ENCODE measurements at places on chromosomes 2 and 18. TPM values are rescaled to one million over a fixed set of nuclear protein-coding genes. Genes with fewer than 3 reads are reported as not detected.

The RAB6D gene
- not detected for total RNA-seq

The SPATA3 gene
- total RNA-seq = not detected

The KIF1A gene
- 0.49 TPM for total RNA-seq

The TSPYL6 gene
- total RNA-seq = not detected

The DAPL1 gene
- not detected for total RNA-seq

The RAB12 gene
- 21.4 TPM for total RNA-seq

The VIL1 gene
- 2.8 TPM for total RNA-seq

The CRYGD gene
- not detected for total RNA-seq

The AKAIN1 gene
- total RNA-seq = not detected

The PAIP2B gene
- total RNA-seq = 10.3 TPM

The GNLY gene
- total RNA-seq = 0.92 TPM

The CRACDL gene
- 0.42 TPM for total RNA-seq

The UGT1A8 gene
- 0.57 TPM for total RNA-seq

DNA sequence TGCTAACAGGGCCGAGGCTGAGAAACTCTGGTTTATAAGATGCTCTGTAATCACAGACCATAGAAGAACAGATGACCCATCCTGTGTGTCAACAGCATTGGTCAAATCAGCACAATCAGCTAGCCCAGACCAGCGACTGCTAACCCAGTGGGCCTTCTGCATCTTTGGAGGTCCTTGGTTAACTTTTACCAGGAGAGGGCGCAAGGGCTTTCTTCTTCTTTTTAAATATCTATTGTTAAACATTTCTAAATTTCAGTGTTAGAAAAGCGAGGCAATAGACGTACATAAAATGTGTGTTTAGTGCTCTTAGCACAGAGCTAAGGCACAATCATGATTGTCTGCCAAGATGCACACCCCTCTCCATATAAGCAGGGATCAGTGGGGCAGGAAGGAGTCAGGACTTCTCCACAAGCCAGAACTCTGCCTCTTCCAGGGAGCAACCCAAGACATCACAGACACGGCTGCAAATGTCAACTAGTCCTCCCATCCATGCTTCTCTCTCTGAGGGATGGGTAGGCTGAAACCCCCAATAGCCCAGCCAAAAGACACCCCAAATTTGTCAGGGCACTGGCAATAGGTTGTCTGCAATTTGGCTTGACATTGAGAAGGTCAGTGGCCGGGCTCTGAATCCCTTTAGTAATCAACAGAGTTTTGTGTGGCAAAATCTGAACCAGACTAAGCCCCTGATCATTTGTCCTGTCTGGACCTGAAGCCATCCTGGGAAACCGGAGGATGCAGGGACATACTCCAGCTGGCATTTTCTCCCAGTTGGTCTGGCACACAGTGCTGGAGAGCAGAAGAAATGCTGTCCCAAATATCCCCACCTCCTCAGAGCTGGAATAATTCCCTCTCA lies 188.2 kb downstream of the BCL2 start:
- no peak for DNase-seq

GRCh38 chr2:61775956-61776570 lies 77.8 kb downstream of the FAM161A start:
- DNase-seq = no peak

DNA sequence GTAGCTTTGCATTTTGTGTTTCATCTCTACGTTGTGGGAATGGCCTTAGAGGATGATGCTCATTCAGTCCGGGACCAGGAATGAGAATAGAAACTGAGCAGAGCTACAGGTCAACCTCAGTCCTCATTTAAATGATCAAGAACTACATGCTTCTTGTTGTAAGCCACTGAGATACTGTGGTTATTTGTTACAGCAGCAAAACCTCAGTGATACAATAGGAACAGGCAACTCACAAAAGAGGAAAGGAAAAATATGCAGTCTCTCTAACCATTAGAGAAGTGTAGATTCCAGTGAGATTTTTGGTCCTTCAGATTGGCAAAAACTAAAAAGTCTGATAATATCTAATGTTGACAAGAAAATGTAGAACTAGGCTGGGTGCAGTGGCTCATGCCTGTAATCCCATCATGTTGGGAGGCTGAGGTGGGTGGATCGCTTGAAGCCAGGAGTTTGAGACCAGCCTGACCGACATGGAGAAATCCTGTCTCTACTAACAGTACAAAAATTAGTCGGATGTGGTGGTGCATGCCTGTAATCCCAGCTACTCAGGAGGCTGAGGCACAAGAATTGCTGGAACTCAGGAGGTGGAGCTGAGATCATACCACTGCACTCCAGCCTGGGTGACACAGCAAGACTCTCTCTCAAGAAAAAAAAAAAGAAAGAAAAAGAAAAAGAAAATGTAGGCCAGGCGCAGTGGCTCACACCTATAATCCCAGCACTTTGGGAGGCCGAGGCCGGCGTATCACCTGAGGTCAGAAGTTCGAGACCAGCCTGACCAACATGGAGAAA lies 13.3 kb downstream of the CHCHD5 start:
- DNase-seq = no peak

- no peak for DNase-seq
Measured at GRCh38 chr2:108635630-108636354, 83.5 kb upstream of the RANBP2 start.

- no peak for DNase-seq
Measured at GRCh38 chr18:48715711-48716361, 177.0 kb downstream of the CTIF start.

DNA sequence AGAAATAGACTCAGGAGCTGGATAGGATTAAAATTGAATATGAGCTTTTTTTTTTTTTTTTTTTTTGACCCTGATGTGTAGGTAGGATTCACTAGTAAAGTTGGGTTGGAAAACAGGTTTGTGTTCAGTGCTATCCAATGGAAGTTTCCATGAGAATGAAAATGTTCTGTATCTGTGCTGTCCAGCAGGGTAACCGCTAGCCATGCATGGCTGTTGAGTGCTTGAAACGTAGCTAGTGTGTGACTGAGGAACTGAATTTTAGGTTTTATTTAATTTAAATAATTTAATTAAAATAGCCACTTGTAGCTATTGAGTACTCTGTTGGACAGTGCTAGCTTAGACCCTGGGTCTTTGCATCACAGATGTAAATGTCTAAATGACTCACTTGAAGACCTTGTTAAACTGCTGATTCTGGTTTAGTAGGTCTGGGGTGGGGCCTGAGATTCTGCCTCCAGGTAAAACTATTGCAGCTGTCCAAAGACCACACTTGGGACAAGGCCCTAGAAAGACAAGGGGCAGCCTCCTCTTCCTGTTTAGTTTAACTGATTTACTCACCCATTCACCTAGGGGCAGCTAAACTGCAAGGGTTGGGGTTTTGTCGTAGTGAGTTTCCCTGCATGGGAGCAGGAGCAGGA lies 84.7 kb upstream of the STON1 start:
- DNase-seq = no peak

DNA sequence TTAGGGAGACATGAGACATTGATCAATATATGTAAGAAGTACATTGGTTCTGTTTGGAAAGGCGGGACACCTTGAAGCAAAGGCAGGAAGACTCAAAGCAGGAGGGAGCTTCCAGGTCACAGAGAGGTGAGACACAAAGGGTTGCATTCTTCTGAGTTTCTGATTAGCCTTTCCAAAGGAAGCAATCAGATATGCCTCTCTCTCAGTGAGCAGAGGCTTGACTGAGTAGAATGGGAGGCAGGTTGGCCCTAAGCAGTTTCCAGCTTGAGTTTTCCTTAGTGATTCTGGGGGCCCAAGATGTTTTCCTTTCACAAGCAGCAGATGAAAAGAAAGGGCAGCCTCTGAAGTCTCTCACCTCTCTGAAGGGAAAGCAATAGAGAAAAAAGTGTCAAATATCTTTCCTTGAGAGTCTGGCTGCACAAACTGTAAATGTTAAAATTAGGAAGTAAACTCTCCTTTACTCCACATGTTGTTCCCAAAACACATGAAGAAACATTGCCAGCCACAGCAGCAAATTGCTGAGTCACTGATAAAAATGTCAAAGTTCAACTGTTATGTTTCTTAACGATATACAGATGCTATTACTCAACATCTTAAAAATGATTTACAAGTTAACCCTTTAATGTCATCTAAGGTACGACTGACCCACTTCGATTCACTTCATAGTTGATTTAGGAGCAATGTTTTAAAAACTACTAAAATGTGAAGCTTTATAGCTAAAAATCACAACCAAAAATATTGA lies 40.3 kb downstream of the CYB5A start:
- DNase-seq = no peak

GRCh38 chr18:53319628-53320027 lies 904.8 kb downstream of the MBD2 start:
- DNase-seq = no peak

DNA sequence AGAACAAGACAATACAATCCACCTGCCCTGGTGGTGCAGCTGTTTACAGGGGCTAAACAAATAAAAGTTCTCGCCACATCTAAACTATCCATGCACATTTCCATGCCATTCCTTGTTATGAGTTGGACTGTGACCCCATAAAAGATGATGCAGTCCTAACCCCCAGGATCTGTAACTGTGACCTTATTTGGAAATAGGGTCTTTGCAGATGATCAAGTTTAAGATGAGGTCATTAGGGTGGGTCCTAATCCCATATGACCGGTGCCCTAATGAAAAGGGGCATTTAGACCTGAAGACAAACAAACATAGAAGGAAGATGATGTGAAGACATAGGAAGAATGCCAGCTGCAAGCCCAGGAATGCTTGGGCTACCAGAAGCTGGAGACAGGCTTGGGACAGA lies 28.2 kb downstream of the THNSL2 start:
- no peak for DNase-seq

DNA sequence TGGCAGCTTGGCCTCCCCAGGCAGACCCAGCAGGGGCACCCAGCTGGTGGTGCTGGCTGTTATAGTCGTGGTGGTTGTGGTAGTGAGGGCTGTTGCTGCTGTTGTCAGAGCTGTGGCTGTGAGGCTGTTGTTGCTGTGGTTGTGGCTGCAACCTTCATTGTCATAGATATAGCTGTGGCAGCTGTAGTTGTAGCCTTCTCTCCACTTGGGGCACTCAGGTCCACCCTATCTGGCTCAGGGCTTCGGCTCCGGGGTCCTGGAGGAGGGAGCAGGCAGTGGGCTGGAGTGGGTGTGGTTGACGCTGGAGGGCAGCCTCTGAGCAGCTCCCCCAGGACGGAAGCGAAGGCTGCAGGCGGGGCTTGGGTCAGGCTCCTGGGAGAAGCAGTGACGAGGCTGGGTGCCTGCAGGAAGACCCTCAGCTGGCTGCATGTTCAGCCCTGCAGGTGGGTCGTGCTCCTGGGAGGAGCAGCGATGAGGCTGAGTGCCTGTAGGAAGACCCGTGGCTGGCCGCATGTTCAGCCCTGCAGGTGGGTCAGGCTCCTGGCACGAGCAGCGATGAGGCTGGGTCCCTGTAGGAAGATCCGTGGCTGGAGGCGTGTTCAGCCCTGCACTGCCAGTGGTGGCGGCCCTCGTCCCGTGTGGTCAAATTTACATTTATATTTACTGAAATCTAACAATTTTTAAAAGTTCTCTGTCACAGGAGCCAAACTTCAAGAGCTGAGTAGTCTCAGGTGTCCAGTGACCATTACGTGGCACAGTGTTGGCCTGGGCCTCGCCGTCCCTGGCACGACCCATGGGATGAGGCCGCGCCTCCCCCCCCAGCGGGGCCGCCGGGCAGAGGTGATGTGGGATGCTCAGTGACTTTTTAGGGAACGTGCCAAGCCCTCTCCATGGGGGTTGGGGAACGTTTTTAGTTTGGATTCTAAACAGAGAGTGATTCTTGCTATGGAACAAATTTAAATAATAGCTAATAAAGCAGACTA lies 79.2 kb upstream of the PXDN start:
- DNase-seq = no peak

GRCh38 chr2:16655445-16655837 lies 10.2 kb downstream of the CYRIA start:
- no peak for DNase-seq

- no peak for DNase-seq
Measured at GRCh38 chr2:214960677-214961076, 151.2 kb upstream of the BARD1 start.

- DNase-seq = peak; percentile 23
Measured at GRCh38 chr2:1997976-1998375, 253.7 kb upstream of the PXDN start.

DNA sequence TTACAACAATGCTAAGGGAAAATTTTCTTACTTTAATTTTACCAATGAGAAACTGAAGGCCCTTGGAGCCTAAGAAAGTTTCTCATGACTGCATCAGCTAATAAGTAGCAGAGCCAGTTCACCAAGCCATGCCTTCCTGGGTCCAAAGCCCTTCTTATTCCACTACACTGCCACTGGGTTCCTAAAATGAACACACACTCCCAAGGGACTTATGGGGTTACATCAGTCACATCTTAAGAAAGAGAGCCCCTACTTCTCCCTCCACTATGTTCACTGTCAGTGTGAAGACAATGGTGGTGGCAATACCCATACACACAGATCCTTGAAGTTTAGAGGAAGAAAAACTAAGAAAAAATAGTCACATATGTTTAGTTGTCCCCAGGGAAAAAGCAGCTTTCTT lies 20.6 kb downstream of the MBD2 start:
- DNase-seq = no peak

- peak; percentile 50 for DNase-seq
Measured at GRCh38 chr18:48790869-48791635, 159.7 kb downstream of the SMAD7 start.

DNA sequence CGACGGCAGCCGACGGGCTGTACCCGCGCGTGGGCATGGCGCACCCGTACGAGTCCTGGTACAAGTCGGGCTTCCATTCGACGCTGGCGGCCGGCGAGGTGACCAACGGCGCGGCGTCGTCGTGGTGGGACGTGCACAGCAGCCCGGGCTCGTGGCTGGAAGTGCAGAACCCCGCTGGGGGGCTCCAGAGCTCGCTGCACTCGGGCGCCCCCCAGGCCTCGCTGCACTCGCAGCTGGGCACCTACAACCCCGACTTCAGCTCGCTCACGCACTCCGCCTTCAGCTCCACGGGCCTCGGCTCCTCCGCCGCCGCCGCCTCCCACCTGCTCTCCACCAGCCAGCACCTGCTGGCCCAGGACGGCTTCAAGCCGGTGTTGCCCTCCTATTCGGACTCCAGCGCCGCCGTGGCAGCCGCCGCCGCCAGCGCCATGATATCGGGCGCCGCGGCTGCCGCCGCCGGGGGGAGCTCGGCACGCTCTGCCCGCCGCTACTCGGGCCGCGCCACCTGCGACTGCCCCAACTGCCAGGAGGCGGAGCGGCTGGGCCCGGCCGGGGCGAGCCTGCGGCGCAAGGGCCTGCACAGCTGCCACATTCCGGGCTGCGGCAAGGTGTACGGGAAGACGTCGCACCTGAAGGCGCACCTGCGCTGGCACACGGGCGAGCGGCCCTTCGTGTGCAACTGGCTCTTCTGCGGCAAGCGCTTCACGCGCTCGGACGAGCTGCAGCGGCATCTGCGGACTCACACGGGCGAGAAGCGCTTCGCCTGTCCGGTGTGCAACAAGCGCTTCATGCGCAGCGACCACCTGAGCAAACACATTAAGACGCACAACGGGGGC lies 2.0 kb downstream of the SP9 start:
- no peak for DNase-seq

GRCh38 chr2:53033411-53033810 lies 734.2 kb upstream of the CHAC2 start:
- DNase-seq = no peak

DNA sequence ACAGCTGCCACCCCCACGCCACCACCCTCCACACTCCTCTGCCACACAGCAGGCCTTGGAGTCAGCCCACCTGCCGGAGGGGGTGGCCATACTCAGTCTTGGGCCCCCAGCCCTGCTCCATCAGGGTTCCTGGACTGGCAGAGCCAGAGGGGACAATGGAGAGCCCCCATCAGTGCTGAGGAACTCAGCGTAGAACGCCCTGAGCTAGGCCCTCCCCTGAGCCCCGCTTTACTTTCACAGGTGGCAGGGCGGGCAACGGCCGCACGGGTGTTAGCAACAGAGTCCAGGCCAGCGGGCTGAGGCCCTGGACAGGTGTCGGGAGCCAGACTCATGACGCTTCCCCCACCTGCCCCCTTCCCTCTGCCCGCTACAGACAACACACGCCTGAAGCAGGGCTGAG lies 47.1 kb downstream of the FOSL2 start:
- DNase-seq = no peak
